NCI-H1417 (cell line): ENCODE measurements at places on chromosomes 3 and 15.

- DNase-seq = no peak
These were observed 2.1 kb downstream of the FAM240A start for GRCh38 chr3:46614431-46614830.

DNA sequence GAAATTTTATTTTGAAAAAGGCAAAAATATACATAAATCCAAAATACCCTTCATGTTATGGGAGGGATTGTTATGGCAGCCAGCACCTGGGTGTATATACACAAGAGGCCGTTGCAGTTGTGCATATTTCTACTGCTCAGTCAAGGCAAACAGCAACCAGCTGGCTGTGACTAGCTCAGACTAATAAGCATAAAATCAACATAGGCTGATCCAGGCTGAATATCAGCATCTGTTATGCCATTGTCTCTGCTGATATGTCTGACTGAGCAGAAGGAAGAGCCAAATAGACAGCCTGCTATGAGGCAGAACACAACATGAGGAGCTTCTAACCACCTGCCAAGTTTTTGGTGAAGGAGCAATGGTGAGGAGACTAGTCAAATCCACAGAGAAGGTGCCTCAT is 457.5 kb upstream of the ALCAM start:
- peak; percentile 22 for DNase-seq

DNA sequence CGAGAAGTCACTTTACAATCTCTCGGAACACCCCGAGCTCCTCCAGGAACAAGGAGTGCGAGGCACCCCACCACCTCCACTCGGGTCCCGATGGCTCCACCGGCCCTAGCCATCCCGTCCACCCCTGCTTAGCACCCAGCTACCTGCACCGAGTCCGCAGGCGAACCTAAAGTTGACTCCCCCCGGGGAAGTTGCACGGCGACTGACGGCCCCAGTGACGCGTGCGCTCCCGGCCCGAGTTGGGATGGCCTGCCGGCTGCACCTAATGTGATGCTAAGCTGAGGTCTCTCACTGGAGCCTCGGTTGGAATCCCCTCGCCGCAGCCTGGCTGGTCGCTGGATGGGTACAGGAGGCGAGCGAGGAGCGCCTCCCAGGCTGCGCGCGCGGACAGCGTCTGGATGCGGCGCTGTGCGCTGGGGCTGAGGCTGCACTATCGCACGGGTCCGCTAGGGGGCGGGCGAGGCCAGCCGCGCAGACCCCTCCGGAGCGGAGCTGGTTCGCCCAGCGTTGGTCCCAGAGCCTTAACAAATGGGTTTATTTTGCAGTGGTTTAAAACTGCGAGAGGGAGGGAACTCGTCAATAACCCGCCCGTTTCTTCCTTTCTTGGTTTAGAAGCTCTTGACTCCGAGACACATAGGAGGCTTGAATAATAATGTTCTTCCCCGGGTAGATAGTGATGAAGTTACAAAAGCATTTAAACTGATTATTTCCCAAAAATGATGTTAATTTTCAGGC is at the start of gene OXTR:
TSS of gene OXTR (minus strand) at position 526 of the 735 bp plus-strand sequence. CDS start 1,426 bp downstream, outside the sequence.
- DNase-seq = peak; percentile 38

- DNase-seq = peak; percentile 68
These were observed 802.6 kb upstream of the ALCAM start for GRCh38 chr3:104564045-104564643.

DNA sequence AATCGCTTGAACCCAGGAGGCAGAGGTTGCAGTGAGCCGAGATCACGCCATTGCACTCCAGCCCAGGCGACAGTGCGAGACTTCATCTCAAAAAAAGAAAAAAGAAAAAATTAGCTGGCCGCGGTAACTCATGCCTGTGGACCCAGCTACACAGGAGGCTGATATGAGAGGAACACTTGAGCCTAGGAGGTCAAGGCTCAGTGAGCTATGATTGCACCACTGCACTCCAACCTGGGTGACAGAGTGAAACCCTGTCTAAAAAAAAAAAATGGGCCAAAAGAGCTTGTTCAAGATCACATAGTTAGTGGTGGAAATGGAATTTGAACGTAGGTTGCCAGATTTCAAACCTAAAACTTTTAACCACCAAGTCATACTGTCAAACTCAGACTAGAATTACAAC is 46.2 kb upstream of the PPP4R2 start:
- no peak for DNase-seq
